ENCODE measurements at places on chromosomes 7 and 10.

- no peak for DNase-seq
Measured at GRCh38 chr10:111128331-111129180, 51.7 kb downstream of the ADRA2A start.

DNA sequence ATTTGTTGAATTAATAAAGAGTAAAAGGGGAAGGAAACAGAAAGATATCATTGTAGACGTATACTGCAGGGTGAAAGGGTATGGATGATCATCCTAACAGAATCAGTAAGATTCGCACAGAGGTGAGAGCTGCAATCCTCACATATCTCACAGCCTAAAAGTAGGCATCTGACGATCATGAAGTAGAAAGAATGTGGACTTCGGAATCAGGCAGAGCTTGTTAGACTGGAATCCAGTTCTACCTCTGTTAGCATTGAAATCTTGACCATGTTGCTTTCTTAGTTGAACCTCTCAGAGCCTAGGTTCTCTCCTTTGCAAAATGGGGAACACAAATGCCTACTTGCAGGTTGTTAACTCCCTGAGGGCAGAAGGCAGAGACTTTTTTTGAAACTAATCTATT is 320.0 kb upstream of the C7orf33 start:
- DNase-seq: no peak

DNA sequence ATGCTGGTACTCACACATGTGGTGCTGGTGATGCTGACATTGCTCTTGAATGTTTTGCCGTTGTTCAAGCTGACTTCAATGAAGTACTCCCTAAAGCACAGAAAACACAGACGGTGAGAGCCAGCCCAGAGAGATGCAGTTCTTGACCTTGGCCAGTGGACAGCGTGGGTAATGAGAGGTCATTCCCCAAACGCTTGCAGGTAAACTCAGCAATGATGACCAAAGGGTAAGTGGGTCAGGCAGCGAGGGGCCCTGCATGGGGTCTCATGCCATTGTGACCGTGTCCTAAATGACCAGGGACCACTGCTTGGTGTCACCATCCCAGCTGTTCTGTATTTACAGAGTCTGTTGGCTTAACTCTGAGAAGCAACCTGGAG is 32.8 kb upstream of the ANTXRL start:
- no peak for DNase-seq

DNA sequence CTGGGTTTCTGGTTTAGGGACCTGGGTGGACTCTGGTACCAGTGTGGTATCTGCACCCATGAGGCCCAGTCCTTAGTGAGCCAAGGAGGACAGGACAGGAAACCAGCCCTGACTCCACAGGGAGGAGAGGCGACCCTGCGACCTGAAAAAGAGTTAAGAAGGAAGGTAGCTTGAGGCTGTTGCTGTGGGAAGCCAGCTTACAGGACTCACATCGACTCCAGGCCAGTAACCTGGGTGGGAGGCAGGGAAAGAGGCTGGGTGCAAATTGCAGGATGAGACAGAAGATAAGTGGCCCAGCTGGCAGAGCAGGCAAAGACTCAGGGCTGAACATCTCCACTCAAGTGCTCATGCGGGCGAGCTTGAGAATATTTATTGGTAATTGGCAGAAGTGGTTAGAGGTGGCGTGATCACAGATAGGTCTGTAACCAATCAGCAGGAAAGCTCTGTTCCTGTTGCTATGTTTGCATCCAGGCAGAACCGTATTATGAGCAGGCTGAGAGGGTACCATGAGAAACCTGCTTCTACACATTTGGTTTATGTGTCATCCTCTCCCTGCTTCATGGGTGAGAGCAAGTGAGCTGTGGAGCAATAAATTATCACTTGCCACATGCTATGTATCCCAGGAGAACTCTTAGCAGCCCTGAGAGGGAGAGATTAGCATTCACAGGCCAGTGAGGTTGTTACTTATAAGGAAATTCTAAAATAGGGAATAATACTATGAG is 11.0 kb downstream of the TLL2 start:
- DNase-seq: no peak

GRCh38 chr10:84375011-84375410 is 46.6 kb downstream of the CCSER2 start:
- DNase-seq: no peak

DNA sequence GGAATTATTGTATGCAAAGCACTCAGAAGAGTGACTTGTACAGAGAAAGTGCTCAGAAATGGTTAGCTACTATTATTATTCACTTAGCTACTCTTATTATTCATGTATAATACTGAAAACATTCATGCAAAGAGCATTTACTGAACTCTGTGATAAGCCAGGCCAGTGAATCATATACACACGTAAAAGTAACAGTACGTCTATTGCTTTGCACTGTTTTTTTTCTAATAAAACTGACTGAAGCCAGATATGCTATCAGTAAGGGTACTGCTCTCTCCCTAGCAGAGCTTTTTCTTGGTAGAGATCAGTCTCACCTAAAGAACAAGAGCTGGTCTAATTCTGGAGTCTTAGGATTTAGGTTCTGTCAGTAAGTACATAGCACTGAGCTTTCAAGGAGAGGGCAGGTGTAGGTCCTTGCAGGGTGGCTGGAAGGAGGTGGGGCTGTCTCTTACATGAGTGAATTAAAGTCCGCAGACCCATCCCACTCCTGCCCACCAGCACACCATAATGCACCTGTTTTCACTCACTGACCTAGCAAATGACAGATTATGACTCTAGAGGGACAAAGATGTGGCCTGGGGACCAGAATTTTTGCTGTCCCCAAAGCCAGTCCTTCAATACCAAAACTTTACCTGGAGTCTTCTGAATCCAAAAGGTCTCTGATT is 145.9 kb downstream of the ARID5B start:
- DNase-seq: no peak
